T-helper 1 cell treated with Interleukin-12 subunit alpha and Interleukin-12 subunit beta and Interleukin-4 antibody, amounts not matched to agents 30 ng/mL and 1 ng/mL, for 36 hours (primary cell): ENCODE measurements at places on chromosomes 2 and 18. TPM values are rescaled to one million over a fixed set of nuclear protein-coding genes. Genes with fewer than 3 reads are reported as not detected.

ALPG gene
- total RNA-seq: not detected in 2 replicates

ARHGAP25 gene
- total RNA-seq: 153 and 156 TPM in 2 replicates

MARCHF4 gene
- total RNA-seq: not detected in 2 replicates

HNRNPLL gene
- 75.3 and 80.2 TPM in 2 replicates for total RNA-seq

PKDCC gene
- total RNA-seq: not detected in 2 replicates

FBLN7 gene
- 14.3 and 14.7 TPM in 2 replicates for total RNA-seq

SLC5A7 gene
- not detected in 2 replicates for total RNA-seq

SCYGR5 gene
- total RNA-seq: not detected in 2 replicates

REG1A gene
- total RNA-seq: not detected in 2 replicates

RSAD2 gene
- 62.0 and 62.2 TPM in 2 replicates for total RNA-seq

NEB gene
- 0.12 and 0.42 TPM in 2 replicates for total RNA-seq

LIMS3 gene
- 0.27 and 0.59 TPM in 2 replicates for total RNA-seq

APCDD1 gene
- not detected in 2 replicates for total RNA-seq

ACMSD gene
- total RNA-seq: not detected in 2 replicates
